ENCODE measurements at places on chromosomes 7 and 10.

DNA sequence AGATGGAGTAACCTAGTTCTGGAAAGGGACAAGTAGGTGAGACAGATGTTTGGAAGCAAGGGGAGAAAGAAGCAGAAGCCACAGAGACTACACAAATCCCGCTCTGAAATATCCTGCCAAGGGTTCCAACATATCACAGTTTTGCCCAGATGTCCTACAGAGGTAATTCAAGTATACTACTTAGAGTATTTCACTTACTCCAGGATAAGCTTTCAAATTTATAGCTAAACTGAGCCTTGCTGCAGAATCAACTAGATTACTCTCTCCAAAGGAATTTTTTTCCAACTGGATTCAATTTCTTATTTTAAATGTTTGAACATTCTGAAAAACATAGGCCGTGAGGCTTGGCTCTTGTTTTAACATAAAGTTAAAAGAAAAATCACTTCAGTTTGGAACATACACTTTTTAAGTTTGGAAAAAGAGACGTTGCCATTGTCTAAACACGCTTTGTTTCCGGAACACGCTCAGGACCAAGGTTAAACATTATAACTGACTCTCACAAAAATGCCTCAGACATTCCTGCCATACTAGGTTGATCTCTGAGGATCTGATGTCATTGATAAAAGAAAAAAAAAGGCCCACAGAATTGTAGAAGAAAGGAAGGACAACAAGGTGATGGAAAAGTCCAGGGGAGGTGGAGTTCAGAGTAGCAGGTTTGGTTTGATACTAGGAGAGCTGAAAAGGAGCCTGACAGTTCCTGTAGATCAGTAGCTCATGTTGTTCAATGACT lies 74.8 kb downstream of the FAM185A start:
- no peak for DNase-seq

DNA sequence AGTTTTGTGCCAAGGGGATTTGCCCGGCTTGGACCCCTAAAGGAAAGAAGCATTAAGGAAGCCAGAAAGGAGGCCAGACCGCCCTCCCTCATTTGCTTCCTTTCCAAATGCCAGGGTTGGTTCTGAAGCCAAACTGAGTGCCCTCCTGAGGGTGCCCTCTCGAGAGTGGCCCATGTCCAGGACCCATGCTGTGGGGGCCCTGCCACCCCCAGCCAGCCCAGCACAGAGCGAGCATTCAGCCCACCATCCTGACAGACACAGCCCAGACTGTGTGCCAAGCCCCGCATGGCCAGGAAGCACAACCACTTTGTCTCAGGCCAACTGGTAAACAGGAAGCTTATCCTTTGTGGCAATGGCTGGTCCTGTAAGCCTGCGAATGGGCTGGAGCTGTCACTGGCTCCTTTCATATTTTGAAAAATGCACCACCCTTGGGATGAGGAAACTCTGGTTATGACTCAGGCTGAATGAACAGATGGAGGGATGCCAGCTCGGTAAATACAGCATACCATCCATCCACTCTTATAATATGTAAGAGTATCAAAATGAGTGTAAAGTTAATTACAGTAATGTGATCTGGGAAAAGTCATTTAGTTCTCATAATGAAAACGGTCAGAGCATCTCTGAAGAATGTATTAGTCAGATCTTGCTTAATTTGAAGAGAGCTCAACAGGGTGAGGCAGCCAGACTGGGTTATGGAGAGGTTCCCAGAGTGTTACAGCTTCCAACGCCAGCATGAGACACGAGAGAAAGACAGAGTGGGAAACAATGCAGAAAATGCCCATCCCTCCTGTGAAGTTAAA lies 65.0 kb downstream of the STK17A start:
- peak; percentile 79 for DNase-seq

- no peak for DNase-seq
Measured at GRCh38 chr10:131445623-131446022, 134.1 kb upstream of the TCERG1L start.

DNA sequence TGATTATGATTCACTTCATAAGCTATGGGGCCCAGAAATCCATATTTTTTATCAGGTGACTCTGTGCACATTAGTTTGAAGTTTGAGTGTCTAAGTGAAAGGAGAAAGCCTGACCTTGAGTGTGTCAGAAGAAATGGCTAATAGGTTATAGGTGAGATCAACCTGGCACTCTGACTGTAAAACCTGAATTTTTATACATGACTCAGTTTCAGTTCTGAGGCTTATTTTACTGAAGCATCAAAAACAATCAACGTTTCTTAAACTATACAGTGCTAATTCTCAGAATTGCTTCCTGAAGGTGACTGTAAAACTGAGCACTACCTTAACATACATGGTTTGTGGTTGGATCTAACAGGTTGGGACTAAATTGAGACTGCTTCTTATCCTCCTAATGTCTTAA lies 159.4 kb upstream of the AHR start:
- DNase-seq = no peak

- no peak for DNase-seq
Measured at GRCh38 chr10:84098667-84099066, 40.6 kb upstream of the GHITM start.

DNA sequence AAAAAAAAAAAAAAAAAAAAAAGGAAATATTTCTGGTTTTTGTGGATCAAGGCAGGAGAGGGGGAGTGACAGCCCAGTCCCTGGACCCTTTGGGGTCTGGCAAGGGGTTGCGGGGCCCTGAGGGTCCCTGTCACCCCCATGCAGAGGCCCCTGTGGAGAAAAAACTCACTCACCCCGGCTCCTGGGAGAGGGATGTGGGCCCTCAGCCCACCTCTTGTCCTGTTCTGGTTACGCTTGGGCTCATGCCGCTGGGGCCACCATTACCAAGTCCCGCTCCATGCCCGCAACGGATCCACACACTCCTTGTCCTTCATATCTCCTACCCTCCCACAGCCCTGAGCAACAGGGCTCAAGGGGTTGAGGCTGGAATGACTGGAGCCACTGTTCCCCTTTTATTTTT lies 1.0 kb upstream of the TMEM184A start:
- DNase-seq = no peak

- DNase-seq = no peak
Measured at GRCh38 chr7:99221866-99222265, 14.0 kb upstream of the KPNA7 start.

DNA sequence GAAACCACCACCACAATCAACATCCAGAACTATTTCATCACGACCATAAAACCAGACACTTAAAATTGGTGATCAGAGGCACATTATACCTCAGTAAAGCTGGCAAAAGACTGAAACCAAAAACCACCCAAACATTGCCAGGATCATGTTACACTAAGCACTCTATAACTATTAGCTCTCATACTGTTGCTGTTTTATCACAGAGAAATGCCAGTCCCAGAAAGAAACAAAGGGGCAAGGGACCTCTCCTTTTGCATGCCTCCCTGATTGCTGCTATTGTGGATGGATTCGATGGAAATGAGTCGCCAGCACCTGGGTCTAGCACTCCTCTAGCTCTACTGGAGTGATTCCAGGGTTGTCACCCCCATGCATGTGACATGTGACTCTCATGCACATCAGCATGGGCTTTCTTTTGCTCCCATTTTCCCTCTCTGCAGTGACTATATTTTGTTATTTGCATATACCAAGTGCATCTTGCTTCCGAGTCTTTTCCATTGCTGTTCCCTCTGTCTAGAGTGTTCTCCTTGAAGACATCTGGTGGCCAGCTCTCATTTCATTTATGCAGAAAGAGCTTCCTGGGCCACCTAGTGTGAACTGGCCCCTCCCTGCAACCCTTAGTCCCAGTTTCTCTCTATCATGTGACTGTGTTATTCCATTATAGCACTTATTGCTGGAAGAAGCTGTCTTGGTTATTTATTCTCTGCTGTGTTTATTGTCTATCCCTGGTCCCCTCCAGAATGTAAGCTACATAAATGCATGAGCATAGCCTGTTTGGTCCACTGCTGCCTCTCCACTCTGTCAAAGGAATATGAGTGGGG lies 300.6 kb downstream of the PLXNA4 start:
- DNase-seq = no peak

DNA sequence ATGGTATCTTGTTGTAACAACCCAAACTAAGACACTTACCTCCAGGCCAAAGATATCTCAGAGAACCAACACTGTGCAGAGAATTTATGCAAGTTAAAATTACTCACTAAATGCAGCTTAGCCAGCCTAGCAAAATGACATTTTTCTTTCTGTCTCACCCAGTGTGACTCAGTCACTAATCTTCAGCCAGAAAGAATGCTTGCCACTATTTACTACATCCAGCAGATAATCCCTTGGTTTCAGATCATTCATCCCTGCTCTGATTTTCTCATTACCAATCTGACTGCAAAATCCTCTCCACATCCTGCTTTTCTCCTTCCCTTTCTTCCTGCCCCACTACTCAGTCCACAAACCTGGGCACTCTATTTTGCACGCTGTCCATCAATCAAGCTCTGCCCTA lies 93.5 kb upstream of the NEBL start:
- no peak for DNase-seq

- no peak for DNase-seq
Measured at GRCh38 chr7:153852261-153852660, 199.9 kb upstream of the DPP6 start.

GRCh38 chr7:122518488-122518887 lies 180.4 kb downstream of the RNF133 start:
- DNase-seq = no peak

DNA sequence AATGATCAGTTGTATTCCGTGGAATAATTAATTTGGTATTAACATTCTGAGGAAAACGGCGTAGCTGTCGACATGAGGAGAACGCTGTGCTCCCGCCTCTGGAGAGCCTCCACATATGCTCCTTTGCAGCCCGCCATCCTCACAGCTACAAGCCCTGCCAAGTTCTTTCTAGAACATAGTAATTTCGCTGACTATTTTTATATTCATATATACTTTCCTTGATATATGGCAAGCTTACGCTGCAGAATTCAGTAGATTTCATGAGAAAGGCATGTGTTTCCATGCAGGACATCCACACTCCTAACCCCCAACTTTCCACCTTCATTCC lies 45.2 kb downstream of the TBXAS1 start:
- no peak for DNase-seq

- no peak for DNase-seq
Measured at GRCh38 chr10:34137955-34138354, 677.1 kb downstream of the PARD3 start.

GRCh38 chr7:93046641-93047040 lies 71.1 kb downstream of the SAMD9 start:
- DNase-seq = no peak

DNA sequence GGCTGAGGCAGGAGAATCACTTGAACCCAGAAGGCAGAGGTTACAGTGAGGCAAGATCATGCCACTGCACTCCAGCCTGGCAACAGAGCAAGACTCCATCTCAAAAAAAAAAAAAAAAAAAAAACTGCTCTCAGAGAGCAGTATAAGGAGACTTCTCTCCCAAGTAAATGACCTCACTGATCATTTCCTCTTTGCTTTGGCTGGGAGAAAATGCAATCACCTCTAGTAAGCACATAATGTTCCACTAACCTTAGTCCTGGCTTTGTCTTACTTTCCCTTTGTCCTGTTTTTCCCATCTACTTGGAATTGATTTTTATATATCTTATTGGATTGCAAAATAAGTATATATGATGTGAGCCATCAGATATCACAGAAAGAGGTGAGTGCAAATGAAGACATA lies 2.5 kb downstream of the SLC25A13 start:
- no peak for DNase-seq

GRCh38 chr7:154978017-154978416 lies 24.9 kb downstream of the PAXIP1 start:
- no peak for DNase-seq

GRCh38 chr10:14016931-14017333 lies 313.8 kb downstream of the FRMD4A start:
- no peak for DNase-seq

GRCh38 chr7:108875139-108875538 lies 305.5 kb downstream of the DNAJB9 start:
- DNase-seq = no peak

- DNase-seq = no peak
Measured at GRCh38 chr7:17678896-17679295, 261.4 kb downstream of the SNX13 start.

DNA sequence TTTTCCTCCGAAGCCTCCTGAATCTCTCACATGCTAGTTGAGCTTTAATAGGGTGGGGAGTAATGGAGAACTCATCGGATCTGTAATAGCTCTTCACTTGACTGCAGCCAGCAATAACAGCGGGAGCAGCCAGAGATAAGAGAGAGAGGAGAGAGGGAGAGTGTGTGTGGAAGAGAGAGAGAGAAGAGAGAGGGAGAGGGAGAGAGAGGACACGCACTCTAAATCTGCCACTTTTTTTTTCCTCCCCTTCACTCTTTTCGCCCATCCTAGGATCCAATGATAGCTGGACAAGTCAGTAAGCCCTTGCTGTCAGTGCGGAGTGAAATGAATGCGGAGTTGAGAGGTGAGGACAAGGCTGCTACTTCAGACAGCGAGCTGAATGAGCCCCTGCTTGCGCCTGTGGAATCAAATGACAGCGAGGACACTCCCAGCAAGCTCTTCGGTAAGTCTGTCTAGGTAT lies 107.9 kb downstream of the POU6F2 start:
- no peak for DNase-seq

- no peak for DNase-seq
Measured at GRCh38 chr7:20408467-20408826, 77.7 kb downstream of the ITGB8 start.

GRCh38 chr10:28892818-28893547 lies 215.7 kb downstream of the BAMBI start:
- DNase-seq = no peak

GRCh38 chr7:85167636-85168035 lies 19.2 kb downstream of the SEMA3D start:
- DNase-seq = no peak

DNA sequence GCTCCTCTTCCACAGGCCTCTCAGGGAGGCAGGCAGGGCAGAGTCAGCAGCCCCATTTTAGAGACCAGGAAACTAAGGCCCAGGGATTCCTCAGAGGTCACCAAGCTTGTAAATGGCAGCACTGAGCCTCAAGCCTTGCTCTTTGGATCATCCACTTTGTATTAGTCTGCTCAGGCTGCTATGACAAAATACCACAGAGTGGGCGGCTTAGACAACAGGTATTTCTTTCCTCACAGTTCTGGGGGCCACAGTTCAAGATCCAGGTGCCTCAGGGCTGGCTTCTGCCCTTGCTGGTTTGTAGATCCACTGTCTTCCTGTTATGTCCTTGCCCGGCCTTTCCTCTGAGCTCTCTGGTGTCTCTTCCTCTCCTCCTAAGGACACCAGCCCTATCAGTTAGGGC lies 151.2 kb downstream of the GRK5 start:
- DNase-seq = no peak

- DNase-seq = peak; percentile 31
Measured at GRCh38 chr10:69957886-69958555, 94.6 kb upstream of the MACROH2A2 start.

GRCh38 chr7:12385364-12385786 lies 18.3 kb downstream of the VWDE start:
- DNase-seq = no peak

DNA sequence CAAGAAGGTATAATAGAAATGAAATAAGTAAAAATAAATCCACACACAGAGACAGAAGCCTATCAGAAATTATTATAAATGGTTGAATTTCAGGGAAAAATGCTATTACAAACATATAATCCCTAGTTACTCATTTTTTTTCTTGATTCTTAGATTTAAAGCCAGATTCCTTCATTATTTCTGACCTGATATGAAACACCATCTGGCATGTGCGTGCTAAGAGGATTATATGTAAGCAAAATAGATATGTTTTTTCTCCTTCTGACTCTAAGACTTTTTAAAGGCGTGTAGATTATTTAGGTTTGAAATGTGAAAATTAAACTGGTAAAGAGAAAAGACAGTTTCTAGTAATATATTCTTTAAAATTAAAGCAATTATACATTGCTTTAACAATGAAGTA lies 236.7 kb upstream of the ETV1 start:
- DNase-seq = no peak
